Activated naive CD4-positive, alpha-beta T cell (primary cell): ENCODE measurements at places on chromosomes 6 and 20.
A peak's percentile ranks its signal among the peaks of the same experiment; 100 is the strongest.

DNA sequence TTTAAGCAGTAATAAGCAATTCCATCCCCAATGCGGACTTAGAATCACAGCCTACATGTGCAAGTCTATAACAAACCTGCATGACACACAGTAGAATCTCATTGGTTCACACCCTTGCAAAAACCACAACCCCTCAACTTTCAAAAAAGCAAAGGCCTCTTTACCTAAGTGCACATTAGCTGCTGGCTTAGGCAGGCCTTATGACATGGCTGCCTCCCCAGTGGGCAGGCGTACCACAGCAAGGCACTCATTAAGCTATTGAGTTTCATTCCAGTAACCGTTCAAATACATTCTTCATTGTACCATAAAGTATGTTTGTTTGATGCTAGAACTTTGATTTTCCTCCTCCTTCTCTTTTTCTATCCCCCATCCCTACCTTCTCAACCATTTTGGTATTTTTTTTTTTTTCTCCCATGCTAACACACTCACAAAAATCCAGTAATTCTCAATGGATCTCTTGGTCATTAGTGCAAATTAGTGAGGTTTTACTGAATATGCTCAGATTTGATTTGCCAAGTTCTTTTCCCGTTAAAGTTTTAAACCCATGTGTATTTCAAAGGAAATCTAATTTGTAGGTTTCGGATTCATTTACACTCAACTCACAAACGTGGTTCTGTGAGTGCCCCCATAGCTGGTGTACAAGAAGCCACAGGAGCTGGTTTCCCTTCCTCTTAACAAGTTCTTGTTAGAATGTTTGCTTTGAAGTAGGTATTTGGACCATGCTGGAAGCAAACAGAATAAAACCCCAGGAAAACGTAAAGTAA is 460.4 kb upstream of the RUNX2 start:
- DNase-seq = no peak

DNA sequence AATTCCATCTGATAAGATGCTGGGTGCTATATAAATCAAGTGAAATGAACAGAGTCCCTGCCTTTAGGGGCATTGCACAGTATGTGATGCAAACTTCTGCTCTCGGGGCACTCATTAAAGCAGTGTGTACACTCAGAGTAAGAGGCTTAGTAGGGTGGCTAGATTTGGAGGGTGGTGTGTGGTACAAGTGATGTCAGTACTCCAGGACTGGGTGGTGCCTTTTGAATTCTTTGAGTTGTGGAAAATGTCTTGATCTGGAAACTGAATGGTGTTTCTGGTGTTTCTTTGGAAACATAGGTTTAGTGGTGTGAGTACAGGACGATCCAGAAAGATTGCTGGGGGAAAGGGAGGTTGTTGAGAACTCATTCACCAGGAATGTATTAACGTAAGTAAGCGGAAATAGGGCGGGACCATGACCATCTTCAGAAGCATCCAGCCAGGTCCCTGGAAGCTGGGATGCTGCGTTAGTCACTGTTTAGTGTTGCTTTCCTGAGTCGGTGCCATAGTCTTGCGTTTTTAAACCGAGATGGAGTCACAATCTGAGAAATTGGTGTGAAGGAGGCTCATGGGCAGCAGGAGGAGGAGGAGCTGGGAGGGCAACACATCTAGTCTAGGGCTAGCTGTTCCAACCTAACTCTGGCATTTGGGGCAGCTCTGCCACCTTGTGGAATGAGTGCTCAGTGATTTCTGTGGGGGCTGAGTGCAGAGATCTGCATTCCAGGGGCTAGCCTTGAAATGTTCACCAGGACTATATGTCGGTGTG is 70.3 kb downstream of the SCAND1 start:
- DNase-seq = peak; percentile 36

- DNase-seq = no peak
These were observed 785 bp upstream of the THBD start for GRCh38 chr20:23050076-23050838.

- no peak for DNase-seq
These were observed 15.6 kb downstream of the CHRNA4 start for GRCh38 chr20:63345328-63346100.

DNA sequence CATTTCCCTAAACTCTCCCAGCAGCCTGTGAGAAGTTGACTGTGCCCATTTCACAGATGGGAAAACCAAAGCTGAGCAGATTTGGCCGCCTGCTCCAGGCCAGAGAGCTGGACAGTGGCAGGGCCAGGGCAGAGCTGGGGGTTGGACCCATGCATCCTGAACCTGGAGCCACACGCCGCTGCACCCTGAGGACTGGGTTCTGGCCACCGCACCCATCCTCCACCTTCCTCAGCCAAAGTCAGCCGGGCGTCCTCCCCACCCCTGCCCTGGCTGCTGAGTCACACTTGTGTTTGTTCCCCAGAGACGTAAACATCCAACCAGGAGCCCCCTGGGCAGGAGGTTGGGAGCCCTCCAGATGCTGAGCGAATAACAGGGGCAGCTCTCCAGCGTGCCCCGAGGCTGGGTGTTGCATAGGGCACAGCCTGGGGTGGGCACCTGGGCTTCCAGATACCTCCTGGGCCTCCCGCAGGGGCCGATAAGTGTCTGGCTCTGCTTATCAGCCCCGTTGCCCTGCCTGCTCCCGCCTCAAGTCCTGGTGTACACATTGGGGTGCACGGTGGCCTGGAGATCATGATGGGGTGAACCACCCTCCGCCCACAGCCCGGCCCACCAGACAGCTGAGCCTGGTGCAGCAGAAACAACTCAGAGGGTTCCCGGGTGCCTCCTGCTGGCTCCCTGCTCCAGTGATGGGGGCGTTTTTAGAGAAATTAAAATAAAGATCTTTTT is 23.8 kb downstream of the RBM38 start:
- DNase-seq = no peak

DNA sequence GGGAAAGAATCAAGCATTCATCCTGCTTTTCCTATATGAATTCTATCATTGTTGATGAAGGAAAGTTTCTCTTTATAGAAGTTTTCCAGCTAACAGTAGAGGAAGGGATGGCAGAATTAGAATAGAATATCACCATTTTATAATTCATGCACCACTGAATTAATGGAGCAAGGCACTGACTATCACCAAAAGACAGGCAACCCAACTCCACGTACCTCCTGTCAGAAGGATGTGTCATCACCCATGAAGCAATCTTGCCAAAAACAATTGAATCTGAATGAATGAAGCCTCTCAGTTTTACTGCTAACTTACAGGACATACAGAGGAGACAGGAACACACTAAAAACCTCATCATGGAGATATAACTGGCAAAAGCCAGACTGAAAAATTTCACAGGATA is 122.4 kb downstream of the NFATC2 start:
- no peak for DNase-seq
